ENCODE measurements at places on chromosomes 5 and 9.

GRCh38 chr9:2407450-2407849 is 214.1 kb upstream of the VLDLR start:
- DNase-seq, result no peak

DNA sequence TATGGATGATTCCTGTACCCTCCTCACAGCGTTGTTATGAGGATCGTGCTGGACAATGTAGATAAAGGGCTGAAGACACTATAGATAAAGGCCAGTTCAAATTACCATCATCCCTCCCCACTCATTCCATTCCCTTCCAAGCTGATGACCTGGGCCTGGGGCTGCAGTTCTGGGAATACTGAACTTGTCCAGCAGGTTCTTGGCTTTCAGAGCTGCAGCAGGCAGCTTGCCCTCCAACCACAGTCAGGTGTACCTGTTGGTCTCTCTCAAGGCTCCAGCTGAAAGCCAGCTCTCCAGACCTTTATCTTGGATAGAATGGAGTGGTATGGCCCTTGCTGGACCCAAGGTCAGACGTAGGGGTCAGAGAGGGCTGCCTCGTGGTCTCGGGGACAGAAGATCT is 92.5 kb downstream of the PCDH1 start:
- no peak for DNase-seq

- DNase-seq, result no peak
Measured at GRCh38 chr5:67165526-67166459, 30.8 kb downstream of the CD180 start.

DNA sequence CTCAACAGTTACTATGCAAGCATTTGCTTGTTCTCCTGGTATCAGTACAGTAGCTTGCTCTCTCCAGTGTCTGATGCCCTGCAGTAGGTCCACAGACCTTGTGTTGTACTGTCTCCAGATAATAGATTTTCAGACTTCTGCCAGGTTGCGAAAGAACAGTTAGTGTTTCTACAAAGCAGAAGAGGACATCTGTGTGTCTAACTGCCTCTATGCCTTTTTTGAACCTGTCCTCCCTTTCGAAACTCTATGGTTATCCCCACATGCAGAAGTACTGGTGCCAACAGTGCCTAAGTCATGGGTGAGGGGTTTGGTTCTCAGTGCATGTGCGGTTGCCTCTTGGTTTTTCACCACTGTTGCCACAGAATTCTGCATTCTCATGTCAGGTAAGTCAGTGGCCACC is 45.9 kb downstream of the KCNN2 start:
- no peak for DNase-seq

GRCh38 chr9:109115931-109116526 is 3.7 kb downstream of the TMEM245 start:
- DNase-seq, result no peak

Data from NCI-H2081 treated with DMSO at 0.1 percent for 48 hours (cell line).